ENCODE measurements at places on chromosomes 6 and 20.

GRCh38 chr6:101391772-101392585 lies 1.5 kb upstream of the GRIK2 start:
- DNase-seq, result no peak

- DNase-seq, result no peak
Measured at GRCh38 chr6:72522735-72523141, 99.1 kb upstream of the KCNQ5 start.

- DNase-seq, result no peak
Measured at GRCh38 chr6:163437466-163437865, 22.9 kb downstream of the QKI start.

GRCh38 chr6:138227316-138227781 lies 9.1 kb upstream of the PBOV1 start:
- DNase-seq, result no peak

DNA sequence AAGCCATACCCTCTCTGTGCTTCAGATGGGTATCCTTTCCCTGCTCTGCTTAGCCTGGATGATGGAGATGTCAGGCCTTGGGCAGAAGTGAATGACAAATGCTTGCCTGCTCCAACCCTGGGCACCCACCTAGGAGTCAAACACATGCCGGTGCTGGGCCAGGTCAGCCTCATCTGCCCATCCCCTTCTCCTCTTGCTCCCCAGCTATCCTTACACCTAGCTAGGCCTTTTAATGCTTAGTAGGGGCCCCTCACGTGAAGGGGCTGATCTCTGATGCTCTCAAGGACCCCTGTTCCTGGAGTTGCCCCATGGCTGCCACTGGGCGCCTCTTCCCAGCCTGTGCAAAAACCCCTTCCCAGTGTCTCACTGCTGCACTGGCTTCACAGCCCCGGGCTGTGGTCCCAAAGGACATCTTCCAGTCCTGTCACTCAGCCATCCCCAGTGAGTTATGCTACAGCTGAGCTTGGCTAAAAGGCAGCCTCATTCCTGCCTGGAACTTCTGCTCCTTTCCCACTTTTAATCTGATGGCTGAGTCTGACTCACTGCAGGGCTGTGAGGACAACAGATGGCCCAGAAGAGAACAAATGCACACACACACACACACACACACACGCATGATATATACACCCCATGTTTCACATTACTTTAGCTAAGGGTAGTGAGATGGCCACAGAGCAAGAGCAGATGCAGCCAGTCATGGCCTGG lies 12.8 kb upstream of the SDCBP2 start:
- no peak for DNase-seq

DNA sequence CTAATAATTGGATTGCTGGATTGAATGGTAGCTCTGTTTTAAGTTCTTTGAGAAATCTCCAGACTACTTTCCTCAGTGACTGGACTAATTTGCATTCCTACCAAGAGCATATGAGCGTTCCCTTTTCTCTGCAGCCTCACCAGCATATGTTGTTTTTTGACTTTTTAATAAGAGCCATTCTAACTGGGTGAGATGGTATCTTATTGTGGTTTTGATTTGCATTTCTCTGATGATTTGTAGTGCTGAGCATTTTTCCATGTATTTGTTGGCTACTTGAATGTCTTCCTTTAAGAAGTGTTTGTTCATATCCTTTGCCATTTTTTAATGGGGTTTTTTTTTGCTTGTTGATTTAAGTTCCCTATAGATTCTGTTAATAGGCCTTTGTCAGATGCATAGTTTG lies 94.7 kb upstream of the AHI1 start:
- DNase-seq, result no peak
